ENCODE measurements at places on chromosomes 5 and 9.

GRCh38 chr9:2158111-2158610 is 143.0 kb downstream of the SMARCA2 start:
- H3K4me3 ChIP-seq = peak overlapping the region; percentile 43
- no peaks in the 10 kb centered on the region for H3K27me3 ChIP-seq

GRCh38 chr5:67393211-67393610 is 196.6 kb upstream of the CD180 start:
- H3K4me3 ChIP-seq = no peak overlapping the region
- H3K27me3 ChIP-seq = no peaks in the 10 kb centered on the region
- H3K4me1 ChIP-seq = no peaks in the 10 kb centered on the region
- no peaks in the 10 kb centered on the region for H3K36me3 ChIP-seq

DNA sequence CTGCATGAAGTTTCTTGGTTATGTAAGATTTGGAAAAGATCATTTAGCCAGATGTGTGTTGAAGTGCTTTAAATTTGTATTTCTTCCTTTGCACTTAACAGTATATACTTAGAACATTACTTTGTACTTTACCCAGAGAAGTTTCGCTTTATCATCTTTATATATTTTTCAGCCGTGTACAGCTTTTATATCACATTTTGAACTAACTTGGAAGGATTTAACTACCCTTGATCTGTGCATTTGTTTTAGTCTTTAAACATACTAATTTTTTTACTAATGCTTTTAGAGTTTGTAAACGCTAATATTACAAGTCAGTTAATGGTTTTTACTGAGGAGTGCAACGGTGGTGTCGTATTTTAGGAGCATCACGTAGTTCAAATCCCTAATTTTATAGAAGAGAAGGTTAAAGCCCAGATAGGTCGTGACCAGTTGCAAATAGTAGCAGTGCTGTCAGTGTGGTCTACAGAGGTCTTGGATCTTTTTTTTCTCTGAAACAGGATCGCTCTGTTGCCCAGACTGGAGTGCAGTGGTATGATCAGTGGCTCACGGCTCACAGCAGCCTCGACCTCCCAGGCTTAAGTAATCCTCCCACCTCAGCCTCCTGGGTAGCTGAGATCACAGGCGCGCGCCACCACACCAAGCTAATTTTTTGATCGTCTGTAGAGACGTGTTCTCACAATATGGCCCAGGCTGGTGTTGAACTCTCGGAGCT is 2.0 kb downstream of the MATR3 start:
- H3K27ac ChIP-seq = peak overlapping the region; percentile 54
- H3K4me3 ChIP-seq = peak overlapping the region; percentile 82
- H3K27me3 ChIP-seq = no peaks in the 10 kb centered on the region
- H3K36me3 ChIP-seq = no peaks in the 10 kb centered on the region
- no peak for DNase-seq

- peak; percentile 52 for DNase-seq
- H3K4me3 ChIP-seq = no peak overlapping the region
- peaks cover 4% of the 10 kb centered on the region for H3K4me1 ChIP-seq
- H3K36me3 ChIP-seq = peaks cover 76% of the 10 kb centered on the region
Observed at GRCh38 chr5:34923694-34924461, 5.5 kb upstream of the DNAJC21 start.

GRCh38 chr9:129664746-129665388 is 580 bp upstream of the PRRX2 start:
- peak overlapping the region; percentile 41 for H3K4me3 ChIP-seq
- no peak overlapping the region for H3K27ac ChIP-seq
- H3K36me3 ChIP-seq = no peaks in the 10 kb centered on the region
- peak; percentile 49 for DNase-seq
- H3K27me3 ChIP-seq = peaks cover 33% of the 10 kb centered on the region
- peaks cover 18% of the 10 kb centered on the region for H3K4me1 ChIP-seq

DNA sequence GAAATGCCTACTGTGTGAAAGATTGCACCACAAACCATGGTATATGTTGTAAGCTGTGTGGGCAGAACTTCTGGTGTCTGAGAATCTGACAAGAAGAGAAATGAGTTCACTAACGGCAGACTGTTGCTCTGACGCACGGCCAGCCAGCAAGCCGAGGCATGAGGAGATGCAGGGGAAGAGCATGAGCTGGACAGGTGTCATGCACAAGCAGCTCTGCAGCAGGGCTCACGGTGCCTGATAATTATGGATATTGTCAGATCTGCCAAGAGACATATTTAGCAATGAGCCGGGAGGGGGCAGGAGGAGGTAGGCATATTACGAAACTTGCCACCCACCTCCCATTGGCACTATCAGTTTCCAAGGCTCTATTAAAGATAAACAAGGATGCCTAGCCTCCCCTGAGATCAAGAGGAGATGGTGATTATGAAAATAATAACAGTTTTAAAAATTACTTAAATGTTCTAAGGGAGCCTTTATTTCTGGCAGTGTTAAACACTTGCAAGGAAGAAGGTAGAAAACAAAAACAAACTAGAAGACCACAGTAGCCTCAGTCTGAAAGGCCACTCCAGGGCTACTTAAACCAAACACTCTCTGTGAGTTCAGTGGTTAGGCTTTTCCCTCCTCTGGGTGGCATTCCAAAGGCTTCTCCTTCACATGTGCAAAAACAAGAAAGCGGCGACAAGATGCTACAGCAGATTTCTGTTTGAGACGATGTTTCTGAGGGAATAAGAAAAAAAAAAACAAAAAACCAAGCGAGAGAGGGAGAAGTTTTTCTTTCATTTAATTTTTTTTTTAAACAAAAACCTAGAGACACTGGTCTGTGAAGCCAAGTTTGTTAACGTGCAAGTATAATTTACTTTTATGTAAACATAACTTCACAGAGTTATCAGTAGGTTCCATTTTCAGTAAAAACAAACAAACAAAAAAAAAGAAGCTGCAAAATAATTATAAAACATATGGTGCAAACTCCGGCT is 339.5 kb downstream of the BNC2 start:
- H3K36me3 ChIP-seq = no peaks in the 10 kb centered on the region
- DNase-seq = no peak
- H3K27ac ChIP-seq = no peak overlapping the region
- H3K4me3 ChIP-seq = no peak overlapping the region
- H3K27me3 ChIP-seq = no peaks in the 10 kb centered on the region

DNA sequence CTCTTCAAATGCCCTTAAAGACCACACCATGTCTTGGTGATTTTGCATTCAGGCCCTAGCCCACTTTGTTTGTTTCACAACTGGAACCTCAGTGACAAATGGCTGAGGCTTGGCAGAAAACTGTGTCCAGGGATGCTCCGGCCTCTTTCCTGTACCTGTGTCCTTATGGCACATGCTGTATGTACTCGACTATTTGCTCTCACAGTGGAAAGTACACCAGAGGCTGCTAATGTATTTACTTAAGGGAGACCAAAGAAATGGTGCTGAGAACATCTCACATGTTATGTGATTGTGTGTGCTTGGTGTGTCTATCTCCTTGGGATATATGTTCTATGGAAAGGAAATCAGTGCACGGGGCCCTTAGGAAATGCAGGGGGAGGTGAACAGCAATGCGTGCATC is 263.3 kb downstream of the GADD45G start:
- H3K4me1 ChIP-seq = peaks cover 14% of the 10 kb centered on the region
- no peaks in the 10 kb centered on the region for H3K27me3 ChIP-seq
- no peak overlapping the region for H3K4me3 ChIP-seq
- H3K36me3 ChIP-seq = no peaks in the 10 kb centered on the region
- H3K27ac ChIP-seq = no peak overlapping the region
- no peak for DNase-seq

- no peaks in the 10 kb centered on the region for H3K36me3 ChIP-seq
- H3K27me3 ChIP-seq = peaks cover 6% of the 10 kb centered on the region
- no peak overlapping the region for H3K27ac ChIP-seq
Observed at GRCh38 chr5:149707097-149707496, 23.0 kb upstream of the PPARGC1B start.

DNA sequence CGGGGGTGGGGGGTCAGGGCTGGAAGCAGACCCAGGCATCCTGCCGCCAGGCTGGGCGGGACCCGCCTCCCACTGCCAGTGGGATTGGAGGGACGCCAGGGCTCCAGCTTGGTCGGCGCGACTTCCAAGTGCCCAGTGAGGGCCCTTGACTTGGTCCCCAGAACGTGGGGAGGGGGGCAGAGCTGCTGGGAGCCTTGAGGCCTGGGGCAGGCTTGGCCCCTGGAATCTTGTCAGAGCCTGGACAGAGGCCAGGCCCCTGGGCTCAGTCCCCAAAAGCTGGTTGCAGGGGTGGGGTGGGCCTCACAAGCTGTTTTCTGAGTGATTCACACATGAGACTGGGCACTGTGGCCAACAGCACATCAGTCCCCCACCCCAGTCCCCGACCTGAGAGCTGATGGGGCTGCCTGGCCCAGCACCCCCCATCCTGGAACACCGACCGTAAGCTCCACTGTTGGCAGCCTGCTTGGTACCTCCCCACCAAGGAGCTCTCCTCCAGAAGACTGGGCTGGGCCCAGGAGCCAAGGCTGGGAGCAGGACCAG is 526 bp downstream of the CLIC3 start:
- peak overlapping the region; percentile 31 for H3K4me3 ChIP-seq
- H3K27ac ChIP-seq = peak overlapping the region; percentile 73
- DNase-seq = peak; percentile 61
- no peaks in the 10 kb centered on the region for H3K27me3 ChIP-seq
- H3K36me3 ChIP-seq = peaks cover 13% of the 10 kb centered on the region

- H3K4me3 ChIP-seq = no peak overlapping the region
- DNase-seq = no peak
- no peaks in the 10 kb centered on the region for H3K36me3 ChIP-seq
- H3K4me1 ChIP-seq = no peaks in the 10 kb centered on the region
Observed at GRCh38 chr5:174087783-174088182, 42.3 kb downstream of the NSG2 start.

DNA sequence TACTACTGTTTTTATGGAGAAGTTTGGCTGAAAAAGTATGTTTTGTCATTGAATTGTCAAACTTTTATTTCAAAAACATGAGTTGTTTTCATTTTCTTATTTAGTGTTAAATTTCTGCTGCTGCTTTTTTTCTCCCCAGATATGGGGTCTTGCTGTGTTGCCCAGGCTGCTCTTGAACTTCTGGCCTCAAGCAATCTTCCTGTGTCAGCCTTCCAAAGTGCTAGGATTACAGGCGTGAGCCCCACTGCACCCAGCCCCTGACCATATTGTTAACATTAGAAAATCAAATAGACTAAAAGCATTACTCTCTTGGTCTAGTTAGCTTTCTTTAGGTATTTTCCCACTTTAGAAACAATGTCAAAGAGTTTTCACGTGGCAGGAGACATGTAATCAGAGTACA is 215.3 kb downstream of the KDM4C start:
- no peak overlapping the region for H3K4me3 ChIP-seq
- H3K4me1 ChIP-seq = peaks cover 31% of the 10 kb centered on the region
- H3K27me3 ChIP-seq = no peaks in the 10 kb centered on the region
- no peak overlapping the region for H3K27ac ChIP-seq

- peak overlapping the region; percentile 88 for H3K27ac ChIP-seq
- H3K4me3 ChIP-seq = no peak overlapping the region
- peak; percentile 60 for DNase-seq
- no peaks in the 10 kb centered on the region for H3K27me3 ChIP-seq
- peaks cover 47% of the 10 kb centered on the region for H3K4me1 ChIP-seq
Observed at GRCh38 chr5:180785794-180786221, 16.8 kb downstream of the MGAT1 start.

DNA sequence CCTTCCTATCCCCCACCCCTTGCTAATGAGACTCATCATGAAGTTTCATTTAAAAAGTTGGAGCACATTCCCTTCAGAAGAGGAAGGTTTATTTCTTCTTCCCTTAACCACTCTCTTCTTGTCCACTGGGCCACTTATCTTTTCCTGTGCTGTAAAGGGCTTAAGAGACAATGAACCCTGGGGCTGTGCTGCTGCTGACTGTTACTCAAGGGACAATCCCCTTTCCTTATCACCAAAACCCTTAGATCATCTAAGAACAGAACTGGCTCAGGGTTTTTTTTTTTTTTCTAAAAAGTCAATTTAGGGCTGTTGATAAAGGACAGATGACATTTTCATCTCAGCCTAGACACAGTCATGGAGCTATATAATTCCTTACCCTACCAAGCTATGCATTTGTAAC is 29.6 kb downstream of the CAPSL start:
- no peak for DNase-seq
- H3K4me3 ChIP-seq = no peak overlapping the region
- H3K4me1 ChIP-seq = no peaks in the 10 kb centered on the region
- no peak overlapping the region for H3K27ac ChIP-seq

DNA sequence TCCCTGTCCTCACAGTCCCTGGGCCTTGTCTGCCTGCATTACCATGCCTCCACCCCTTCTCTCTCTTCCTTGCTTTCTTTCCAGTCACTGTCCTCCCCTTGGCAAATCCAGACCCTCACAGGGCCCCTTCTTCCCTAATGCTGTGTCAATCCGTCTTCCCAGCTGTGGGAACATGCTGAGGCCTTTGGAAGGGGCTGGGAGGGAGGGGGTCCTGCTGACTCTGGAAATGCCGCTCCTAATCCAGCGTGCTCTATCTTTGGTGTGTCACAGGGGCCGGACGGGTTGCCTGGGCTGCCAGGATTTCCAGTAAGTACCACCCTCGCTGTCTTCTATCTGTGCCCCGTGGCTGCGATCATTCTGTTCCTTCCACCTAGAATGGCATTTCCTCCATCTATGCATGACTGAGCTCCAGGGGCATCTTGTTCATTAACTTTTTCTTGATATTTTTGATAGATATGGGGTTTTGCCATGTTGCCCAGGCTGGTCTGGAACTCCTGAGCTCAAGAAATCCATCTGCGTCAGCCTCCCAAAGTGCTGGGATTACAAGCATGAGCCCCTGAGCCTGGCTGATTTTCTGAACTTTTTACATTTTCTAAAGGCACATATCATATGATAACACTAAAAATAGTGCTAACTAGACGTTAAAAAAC is 64.5 kb upstream of the TGFBR1 start:
- no peak for DNase-seq
- H3K4me3 ChIP-seq = no peak overlapping the region
- no peaks in the 10 kb centered on the region for H3K27me3 ChIP-seq
- H3K4me1 ChIP-seq = no peaks in the 10 kb centered on the region
- no peak overlapping the region for H3K27ac ChIP-seq

- no peaks in the 10 kb centered on the region for H3K27me3 ChIP-seq
- H3K4me1 ChIP-seq = no peaks in the 10 kb centered on the region
- H3K27ac ChIP-seq = no peak overlapping the region
- DNase-seq = no peak
- no peaks in the 10 kb centered on the region for H3K36me3 ChIP-seq
- no peak overlapping the region for H3K4me3 ChIP-seq
Observed at GRCh38 chr5:108607421-108607820, 140.3 kb upstream of the FER start.

GRCh38 chr5:150815010-150815409 is 31.3 kb upstream of the IRGM start:
- H3K27me3 ChIP-seq = no peaks in the 10 kb centered on the region
- no peak overlapping the region for H3K4me3 ChIP-seq
- no peak overlapping the region for H3K27ac ChIP-seq
- DNase-seq = no peak
- no peaks in the 10 kb centered on the region for H3K4me1 ChIP-seq

- peaks cover 25% of the 10 kb centered on the region for H3K4me1 ChIP-seq
- H3K27ac ChIP-seq = no peak overlapping the region
- no peak overlapping the region for H3K4me3 ChIP-seq
Observed at GRCh38 chr9:109887079-109887478, 107.1 kb downstream of the PALM2AKAP2 start.
